Spleen (tissue), 13 donors: ENCODE measurements at places on chromosomes 4 and X. TPM values are rescaled to one million over a fixed set of nuclear protein-coding genes. Genes with fewer than 3 reads are reported as not detected.
A peak's percentile ranks its signal among the peaks of the same experiment; 100 is the strongest.

EXOSC9 gene
- polyA plus RNA-seq = 21.2 TPM

RAB39B gene
- 3.9 TPM for polyA plus RNA-seq

ANXA10 gene
- polyA plus RNA-seq = not detected

PITX2 gene
- not detected for polyA plus RNA-seq

INTS6L gene
- polyA plus RNA-seq = 17.5 TPM

PRRG3 gene
- 0.22 TPM for polyA plus RNA-seq

- no peak for DNase-seq
These were observed 20.2 kb downstream of the FBXW7 start for GRCh38 chr4:152515678-152516077.

GRCh38 chr4:106773076-106773905, 262.8 kb downstream of the DKK2 start:
- DNase-seq = no peak

GRCh38 chr4:47852136-47852535, 14.3 kb upstream of the CORIN start:
- DNase-seq = no peak

- DNase-seq = no peak
These were observed 11.6 kb downstream of the ARHGAP24 start for GRCh38 chr4:85486425-85487086.

DNA sequence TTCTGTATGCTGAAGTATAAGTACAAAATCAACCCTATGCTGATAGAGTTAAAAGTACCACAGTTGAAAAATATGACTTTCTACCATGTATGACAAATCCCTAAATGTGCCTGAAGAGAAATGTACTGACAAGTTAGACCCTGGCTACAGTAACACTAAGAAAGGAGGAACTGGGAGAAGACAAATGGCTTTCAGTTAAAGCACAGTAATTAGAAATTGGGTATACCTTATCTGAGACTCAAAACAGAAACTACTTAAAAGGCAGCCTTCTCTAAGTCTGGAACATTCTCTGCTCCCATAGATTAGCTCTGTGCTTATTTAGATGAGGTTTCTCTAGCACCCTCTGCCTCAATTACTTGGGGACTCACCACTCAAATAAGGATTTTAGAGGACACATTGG, 189.1 kb downstream of the GPC3 start:
- no peak for DNase-seq

- no peak for DNase-seq
These were observed 446.9 kb upstream of the FAM241A start for GRCh38 chr4:111698361-111698760.

DNA sequence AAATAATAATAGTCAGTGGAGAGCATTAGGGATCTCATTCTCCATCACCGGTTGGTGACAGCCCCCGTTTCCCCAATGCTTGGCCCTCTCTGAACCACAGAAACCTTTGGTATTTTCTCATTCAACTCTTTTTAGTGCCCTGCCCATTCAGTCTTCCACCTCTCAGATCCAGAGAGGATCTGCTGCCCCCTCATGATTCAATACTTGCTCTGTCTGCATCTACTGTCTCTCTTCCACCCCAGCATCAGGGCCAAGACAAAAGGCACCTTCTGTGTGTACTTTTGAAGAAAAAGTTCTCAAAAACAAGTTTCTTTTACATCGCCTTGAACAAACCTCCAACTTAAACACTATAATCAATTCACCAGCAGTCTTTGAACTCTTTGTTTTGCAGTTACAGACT, 19.3 kb downstream of the CLTRN start:
- no peak for DNase-seq

DNA sequence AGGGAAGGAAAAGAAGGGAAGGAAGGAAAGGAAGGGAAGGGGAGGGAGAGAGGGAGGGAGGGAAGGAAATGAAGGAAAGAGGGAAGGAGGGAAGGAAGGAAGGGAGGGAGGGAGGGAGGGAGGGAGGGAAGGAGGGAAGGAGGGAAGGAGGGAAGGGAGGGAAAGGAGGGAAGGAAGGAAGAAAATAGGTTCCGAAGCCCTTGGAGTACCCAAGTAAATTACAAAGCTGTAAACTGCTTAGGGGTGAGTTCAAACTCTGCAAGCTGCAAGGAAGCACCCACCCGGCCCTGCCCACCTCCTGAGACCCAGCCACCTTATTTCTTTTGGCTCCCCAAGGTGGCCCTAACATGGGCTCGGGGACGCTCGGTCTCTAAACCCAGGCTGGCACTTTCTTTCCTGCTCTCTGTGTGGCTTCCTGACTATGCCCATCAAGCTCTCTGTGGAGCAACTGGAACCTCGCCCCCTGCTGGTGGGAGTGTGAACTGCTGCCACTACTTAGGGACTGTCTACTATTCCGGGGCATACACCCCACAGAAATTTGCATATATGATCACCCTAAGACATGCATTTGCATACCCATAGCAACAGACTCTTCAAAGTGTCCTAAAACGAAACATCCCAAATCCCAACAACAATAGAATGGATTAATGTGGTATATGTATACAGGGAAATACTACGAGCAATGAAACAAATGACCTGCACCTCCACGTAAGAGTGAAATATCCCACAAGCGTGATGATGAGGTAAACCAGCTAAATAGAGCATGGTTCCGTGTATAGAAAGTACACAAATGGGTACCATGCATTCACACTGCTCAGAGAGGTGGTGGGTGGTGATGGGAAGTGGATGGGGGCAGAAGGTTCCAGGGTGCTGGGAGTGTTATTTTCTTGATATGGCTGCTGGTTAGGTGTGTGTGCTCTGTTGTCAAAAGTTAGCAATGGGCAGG, 151.7 kb upstream of the TBL1X start:
- DNase-seq = peak; percentile 92
